GM03348 (cell line): ENCODE measurements at places on chromosomes 1 and 21.

DNA sequence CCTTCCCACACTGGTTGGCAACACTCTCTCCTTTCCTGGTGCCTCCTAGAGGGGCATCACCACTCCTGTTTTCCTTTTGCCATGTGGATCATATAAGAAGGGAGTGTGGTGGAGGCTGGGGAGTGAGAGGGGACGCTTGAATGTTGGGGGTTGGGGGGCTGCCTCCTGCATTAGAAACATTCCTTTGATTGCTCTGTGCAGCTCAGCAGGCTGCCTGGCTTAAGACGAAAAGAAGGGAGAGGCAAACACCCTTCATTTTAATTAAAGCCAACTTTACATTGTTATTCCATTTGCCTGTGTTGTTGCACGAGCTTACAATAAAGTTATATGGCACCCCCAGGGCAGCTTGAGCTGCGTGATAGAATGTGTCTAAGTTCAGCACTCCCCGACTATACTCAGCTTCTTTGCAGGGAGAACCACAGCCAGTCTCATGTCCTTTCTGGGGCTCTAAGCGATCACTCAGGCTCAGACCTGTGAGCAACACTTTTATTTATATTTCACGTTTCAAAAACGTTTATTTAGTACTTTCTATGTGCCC lies 57.4 kb downstream of the FOXD2 start:
- no peak for DNase-seq

DNA sequence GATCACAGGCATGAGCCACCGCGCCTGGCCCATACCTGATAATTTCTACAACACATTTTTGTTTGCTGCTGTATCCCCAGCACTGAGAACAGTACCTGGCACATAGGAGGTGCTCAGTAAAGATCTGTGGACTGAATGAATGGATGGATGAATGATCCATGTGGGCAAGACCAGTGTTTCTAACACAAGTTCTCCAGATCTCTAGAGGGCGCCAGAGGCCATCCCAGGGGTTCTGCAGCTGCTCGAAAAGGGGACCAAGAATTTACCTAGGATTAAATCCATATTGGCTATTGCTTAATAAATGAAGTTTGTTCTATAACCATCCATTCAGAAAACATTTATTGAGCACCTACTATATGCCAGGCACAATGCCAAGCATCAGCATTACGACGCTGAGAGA lies 167.7 kb downstream of the ACTL8 start:
- DNase-seq, result peak; percentile 63

GRCh38 chr1:221315330-221315729 lies 426.6 kb downstream of the DUSP10 start:
- peak; percentile 67 for DNase-seq

DNA sequence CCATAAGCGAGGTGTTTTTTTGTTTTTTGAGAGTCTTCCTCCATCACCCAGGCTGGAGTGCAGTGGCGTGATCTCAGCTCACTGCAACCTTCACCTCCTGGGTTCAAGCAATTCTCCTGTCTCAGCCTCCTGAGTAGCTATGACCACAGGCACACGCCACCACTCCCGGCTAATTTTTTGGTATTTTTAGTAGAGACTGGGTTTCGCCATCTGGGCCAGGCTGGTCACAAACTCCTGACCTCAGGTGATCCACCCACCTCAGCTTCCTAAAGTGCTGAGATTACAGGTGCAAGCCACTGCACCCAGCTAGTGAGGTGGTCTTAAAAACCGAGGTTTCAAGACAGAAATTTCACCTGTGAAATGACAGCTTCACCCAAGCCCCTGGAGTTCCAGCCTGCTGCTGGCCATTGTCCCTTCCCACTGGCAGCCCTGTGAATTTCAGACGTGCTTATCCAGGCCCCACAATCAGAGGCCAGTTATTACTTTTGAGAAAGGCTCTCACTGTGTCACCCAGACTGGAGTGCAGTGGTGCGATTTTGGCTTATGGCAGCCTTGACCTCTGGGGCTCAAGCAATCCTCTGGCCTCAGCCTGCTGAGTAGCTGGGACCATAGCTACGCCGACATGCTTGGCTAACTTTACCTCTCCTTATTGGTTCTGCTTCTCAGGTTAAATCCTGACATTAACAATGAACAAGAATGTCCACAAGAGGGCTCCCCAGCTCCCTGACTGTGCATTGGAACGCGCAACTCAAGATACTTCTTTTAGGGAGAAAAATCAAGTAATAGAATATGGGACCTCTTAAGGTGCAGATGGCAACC lies 19.4 kb downstream of the ENO1 start:
- peak; percentile 49 for DNase-seq

DNA sequence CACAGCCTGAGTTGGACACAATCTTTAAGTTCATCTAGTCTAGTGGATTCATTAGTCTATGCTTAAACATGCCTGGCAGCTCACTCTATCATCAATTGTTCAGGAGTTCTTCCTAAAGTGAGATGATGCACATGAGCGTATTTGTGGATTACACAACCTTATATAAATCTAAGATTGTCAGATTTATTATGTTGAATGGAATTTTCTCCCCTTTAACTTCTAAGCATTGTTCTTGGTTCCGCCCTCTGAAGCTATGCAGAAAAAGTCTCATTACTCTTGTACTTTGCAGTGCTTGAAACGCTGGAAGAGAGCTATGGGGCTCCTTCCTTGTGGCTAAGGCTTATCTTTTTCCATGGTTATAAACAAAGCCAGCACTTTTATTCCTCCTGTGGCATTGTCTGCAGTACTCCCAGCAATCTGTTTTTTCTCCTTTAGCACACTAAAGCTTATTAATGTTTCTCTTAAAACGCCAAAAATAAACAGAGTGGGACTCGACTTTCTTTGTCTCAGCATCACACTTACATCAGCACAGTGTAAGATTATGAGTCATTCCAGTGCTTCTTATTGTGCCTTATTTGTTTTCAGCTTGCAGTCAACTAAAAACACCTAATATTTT lies 316.8 kb upstream of the CAMK1G start:
- no peak for DNase-seq

DNA sequence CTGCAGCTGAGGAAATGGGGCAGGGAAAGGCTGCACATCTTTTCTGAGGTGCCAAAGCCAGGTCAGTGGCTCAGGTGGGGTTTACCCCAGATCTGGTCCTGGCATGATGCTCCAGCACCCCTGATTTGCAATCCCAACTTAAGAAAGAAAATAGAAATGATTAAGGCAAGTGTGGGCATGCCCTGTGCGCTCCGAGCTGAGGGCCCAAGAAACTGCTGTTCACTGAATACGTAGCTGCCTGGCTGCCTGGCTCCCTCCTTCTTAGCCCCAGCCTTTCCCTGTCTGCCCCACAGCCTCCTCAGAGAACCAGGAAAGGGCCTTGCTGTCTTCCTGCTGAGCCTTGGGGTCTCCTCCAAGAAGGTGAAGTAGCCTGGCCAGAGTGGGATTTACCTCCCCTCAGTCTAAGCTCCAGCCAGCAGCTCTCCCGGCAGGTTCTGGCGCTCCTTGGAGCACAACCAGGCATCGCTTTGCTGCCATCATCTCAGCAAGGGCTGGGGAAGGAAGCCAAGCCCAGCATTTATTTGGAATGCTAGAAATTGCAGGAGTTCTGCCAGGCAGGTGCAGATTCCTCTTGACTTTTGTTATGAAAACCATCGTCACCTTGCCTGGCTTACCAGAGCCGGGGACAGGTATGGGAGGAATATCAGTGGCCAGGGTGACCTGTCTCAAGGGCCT lies 51.3 kb upstream of the SELENON start:
- no peak for DNase-seq

- DNase-seq, result no peak
Measured at GRCh38 chr1:237287876-237288521, 246.0 kb downstream of the RYR2 start.

DNA sequence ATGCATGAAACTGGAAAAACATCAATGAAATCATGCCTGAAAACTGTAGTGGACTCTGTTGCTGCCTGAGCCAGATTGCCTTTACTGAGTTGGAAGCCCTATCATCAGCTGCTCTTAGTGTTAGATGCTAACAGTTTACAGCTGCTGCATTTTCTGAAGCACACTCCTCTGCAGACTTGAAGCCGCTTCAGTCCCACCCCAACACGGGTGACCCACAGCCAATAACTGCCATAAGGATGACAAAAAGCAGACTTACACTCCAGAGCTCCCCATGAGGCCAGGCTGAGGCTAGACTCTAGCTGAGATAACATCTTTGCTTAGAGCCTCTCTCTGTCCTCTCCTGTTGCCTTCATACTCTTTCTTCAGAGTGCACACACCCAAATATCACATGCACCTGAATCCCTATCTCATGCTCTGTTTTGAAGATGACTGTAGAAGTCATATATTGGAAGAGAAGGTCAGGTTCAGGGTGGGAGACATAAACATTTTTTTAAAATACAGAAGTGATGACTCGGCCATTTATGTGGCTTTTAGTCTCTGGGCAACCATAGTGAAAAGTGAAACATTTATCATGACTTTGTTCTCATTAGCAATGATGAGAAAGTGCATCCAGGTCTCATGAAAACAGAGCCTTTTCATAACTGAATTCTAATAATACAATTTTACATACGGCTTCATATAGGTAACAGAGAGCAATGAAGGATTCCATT lies 161.0 kb downstream of the KCNK2 start:
- no peak for DNase-seq

DNA sequence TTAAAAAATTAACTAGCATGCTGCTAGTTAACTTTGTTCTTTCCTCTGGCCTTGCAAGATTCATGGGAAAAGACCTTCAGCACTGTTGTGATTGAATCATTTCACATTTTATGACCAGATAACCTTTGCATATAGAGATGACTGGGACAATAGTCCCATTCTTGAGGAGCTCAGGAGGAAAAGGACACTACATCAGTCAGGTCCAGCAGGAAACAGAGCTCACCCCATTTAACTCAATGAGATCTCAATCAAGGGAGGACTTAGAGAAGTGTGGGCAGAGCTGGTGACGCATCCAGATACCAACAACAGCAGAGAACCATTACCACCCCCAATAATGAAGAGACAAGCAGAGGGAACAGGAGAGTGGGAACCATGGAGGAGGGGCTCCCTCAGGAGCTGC lies 109.4 kb upstream of the GUCA2B start:
- no peak for DNase-seq

- no peak for DNase-seq
Measured at GRCh38 chr1:163063610-163064009, 5.6 kb upstream of the RGS4 start.
